ENCODE measurements at places on chromosomes 2 and 18. TPM values are rescaled to one million over a fixed set of nuclear protein-coding genes. Genes with fewer than 3 reads are reported as not detected.

DNA sequence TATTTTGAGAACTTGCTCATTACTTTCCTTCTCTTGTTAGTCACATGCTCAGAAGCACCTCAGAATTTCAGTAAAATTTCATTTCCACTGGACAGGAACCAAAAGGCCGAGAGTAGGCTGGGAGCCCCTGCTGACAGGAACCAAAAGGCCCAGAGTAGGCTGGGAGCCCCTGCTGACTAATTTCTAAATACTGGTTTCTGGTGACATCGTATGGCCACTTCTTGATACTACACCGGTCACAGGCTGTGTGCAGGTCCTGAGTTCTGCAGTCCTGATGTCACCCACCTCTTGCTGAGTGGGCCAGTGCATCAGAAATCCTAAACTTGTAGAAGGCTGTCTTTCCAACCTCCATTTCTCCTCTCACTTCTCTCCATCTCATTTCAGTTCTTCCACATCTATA is 17.7 kb upstream of the EN1 start:
- no peak overlapping the region for H3K4me3 ChIP-seq
- no peak overlapping the region for H3K27ac ChIP-seq
- H3K27me3 ChIP-seq = no peaks in the 10 kb centered on the region
- no peaks in the 10 kb centered on the region for H3K4me1 ChIP-seq

The RGPD8 gene
- 36.2 TPM for total RNA-seq

DNA sequence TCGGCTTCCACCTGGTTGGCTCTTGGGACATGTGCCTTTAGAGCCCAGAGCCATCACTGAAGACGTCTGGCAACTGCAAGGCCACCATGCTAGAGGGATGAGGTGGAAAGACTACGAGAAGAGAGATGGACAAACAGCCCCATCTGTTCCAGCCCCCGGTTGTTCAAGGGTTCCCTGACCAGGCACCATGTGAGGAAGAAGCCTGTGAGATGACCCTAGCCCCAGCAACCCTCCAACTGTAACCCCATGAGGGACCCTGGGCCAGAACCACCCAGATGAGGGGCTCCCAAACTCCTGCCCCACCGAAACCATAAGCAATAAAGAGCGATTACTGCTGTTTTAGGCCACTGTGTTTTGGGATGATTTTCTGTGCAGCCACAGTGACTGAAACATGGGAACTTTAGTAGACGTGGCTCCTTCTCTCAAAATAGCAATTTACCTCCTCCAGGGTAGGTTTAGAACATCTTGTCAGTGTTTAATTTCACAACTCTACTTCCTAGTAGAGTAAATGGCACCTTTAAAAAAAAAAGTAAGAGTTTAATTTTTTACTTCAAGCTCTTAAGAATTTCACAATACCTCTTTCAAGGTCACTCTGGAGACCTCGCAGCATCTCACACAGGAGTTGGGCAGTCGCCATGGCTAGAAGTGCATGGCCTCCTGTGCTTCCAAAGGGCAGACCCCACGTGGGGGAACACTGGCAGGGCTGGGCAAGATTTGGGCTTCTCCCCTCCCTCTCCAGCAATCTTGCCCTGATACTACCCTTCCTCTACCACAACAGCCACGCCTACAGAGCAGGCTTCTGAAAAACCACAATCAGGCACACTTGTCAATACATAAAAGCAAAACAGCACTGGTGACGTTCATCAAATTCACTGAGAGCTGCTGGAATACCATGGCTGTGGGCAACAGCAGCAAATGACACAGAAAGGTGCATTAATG is 48.8 kb downstream of the TMEM163 start:
- H3K27ac ChIP-seq = no peak overlapping the region
- no peaks in the 10 kb centered on the region for H3K4me1 ChIP-seq

The SERPINB13 gene
- total RNA-seq = not detected

The CNDP1 gene
- total RNA-seq = 0.49 TPM

- H3K36me3 ChIP-seq = no peaks in the 10 kb centered on the region
- H3K27me3 ChIP-seq = no peaks in the 10 kb centered on the region
- peak overlapping the region; percentile 35 for H3K4me3 ChIP-seq
- no peaks in the 10 kb centered on the region for H3K4me1 ChIP-seq
- peak overlapping the region; percentile 98 for H3K27ac ChIP-seq
These were observed 17.6 kb upstream of the ADI1 start for GRCh38 chr2:3536682-3537632.

GRCh38 chr2:178115271-178115670 is 3.0 kb downstream of the RBM45 start:
- peaks cover 2% of the 10 kb centered on the region for H3K4me1 ChIP-seq
- DNase-seq = no peak
- no peak overlapping the region for H3K27ac ChIP-seq
- no peaks in the 10 kb centered on the region for H3K36me3 ChIP-seq
- H3K4me3 ChIP-seq = no peak overlapping the region

DNA sequence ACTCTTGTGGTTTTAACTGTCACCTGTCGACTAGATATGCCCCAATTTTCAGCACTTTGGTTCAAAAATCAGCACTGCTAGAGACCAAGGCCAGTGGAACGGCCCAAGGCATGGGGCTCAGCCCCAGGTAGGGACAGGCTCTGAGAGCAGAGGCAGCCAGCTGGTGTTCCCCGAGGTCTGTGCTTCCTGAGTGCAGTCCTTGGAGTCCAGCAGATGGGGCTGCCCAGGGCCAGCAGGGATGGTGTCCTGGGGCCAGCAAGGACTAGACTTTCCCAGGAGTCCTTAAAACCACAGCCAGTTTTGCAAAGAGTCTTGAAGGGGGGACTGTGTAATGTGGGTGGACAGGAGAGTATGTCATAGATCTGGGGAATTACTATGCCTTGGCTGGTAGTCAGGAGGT is 56.3 kb downstream of the POMC start:
- H3K36me3 ChIP-seq = no peaks in the 10 kb centered on the region
- H3K27me3 ChIP-seq = no peaks in the 10 kb centered on the region
- no peak overlapping the region for H3K27ac ChIP-seq
- no peak for DNase-seq
- H3K4me1 ChIP-seq = no peaks in the 10 kb centered on the region

- H3K27me3 ChIP-seq = peaks cover 3% of the 10 kb centered on the region
- H3K27ac ChIP-seq = no peak overlapping the region
- no peak overlapping the region for H3K4me3 ChIP-seq
- no peaks in the 10 kb centered on the region for H3K36me3 ChIP-seq
- H3K4me1 ChIP-seq = no peaks in the 10 kb centered on the region
These were observed 108.8 kb upstream of the DLX2 start for GRCh38 chr2:172211512-172211911.

The FASTKD1 gene
- total RNA-seq = 12.3 TPM

- no peak for DNase-seq
- H3K27me3 ChIP-seq = no peaks in the 10 kb centered on the region
- H3K4me1 ChIP-seq = no peaks in the 10 kb centered on the region
- H3K4me3 ChIP-seq = no peak overlapping the region
- peaks cover 1% of the 10 kb centered on the region for H3K36me3 ChIP-seq
These were observed 16.9 kb downstream of the TGIF1 start for GRCh38 chr18:3466872-3467271.

DNA sequence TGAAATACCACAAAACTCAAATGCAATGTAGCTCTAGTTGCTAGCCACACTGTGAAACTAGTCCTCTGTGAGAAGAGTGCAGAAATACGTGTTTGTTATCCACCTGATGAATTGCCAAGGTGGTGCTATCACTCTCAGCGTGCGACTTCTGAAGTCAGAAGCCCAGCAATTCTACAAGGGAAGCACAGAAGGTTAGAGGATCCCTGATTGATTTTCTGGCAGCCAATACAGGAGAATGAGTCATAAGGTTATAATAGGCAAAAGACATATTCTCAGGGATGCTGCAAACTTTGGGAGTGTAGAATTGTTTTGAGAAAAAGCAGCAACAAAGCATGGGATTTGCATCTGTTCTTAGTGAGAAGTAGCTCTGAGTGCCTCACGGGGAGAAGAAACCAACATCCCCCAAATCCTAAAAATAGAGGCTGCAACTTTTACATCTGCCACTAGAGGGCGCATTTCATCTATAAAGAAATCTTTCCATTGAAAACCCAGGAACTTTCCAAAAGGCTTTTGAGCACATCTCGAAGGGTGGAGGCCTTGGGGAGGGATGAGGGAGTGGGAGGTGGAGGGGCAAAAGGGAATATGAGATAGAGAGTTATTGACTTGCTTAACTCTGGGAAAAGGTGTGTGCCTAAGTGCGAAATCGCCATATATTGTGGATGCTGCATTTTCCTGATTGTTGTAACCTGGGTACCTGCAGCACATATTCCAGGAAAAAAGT is 78.0 kb downstream of the TMEM182 start:
- H3K27me3 ChIP-seq = no peaks in the 10 kb centered on the region
- no peak overlapping the region for H3K4me3 ChIP-seq
- no peak overlapping the region for H3K27ac ChIP-seq
- H3K36me3 ChIP-seq = no peaks in the 10 kb centered on the region

- H3K36me3 ChIP-seq = no peaks in the 10 kb centered on the region
- DNase-seq = no peak
- H3K4me3 ChIP-seq = no peak overlapping the region
- no peaks in the 10 kb centered on the region for H3K27me3 ChIP-seq
- H3K27ac ChIP-seq = no peak overlapping the region
These were observed 60.6 kb downstream of the CCNT2 start for GRCh38 chr2:134979221-134979620.

The ALLC gene
- not detected for total RNA-seq

- DNase-seq = no peak
- H3K4me3 ChIP-seq = no peak overlapping the region
- no peak overlapping the region for H3K27ac ChIP-seq
- no peaks in the 10 kb centered on the region for H3K27me3 ChIP-seq
- H3K36me3 ChIP-seq = no peaks in the 10 kb centered on the region
- no peaks in the 10 kb centered on the region for H3K4me1 ChIP-seq
These were observed 133.5 kb downstream of the TMEM182 start for GRCh38 chr2:102895376-102895775.

DNA sequence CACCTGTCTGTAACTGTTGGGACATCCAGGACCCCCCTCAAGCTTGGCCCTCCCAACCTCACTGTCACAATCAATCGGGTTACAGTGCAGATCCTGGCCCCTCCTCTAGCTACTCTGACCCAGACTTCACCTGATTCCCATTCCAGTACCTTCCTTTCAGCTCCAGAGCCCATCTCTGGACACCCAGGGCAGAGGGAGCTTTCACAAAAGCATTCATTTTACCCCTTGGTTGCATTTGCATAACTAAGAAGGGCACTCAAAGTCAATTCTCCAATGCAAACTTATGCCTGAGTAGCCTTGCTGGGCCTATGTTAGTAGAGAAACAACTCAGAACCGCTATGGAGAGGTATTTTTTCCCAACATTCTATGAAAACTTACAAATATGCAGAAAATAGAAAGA is 7.4 kb downstream of the ZAP70 start:
- no peaks in the 10 kb centered on the region for H3K4me1 ChIP-seq
- H3K36me3 ChIP-seq = no peaks in the 10 kb centered on the region
- no peak for DNase-seq
- no peak overlapping the region for H3K27ac ChIP-seq

DNA sequence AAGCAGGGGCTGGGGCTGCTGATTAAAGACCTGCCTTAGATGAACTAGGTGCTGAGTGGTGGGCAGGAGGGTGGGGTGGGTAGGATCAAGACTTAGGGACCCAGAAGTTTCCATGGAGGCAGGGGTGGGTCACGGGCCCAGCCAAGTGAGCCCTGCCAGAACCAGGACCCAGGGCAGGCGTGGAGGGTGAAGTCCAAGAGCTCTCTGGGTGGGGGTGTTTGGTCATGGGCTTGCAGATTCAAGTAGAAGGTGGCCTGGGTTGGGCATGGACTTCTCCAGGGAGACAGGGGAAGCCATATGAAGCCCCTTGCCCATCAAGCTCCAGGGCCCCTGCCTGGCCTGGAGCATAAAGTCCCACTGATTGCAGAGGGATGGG is 168.8 kb downstream of the SMAD7 start:
- H3K27me3 ChIP-seq = no peaks in the 10 kb centered on the region
- no peaks in the 10 kb centered on the region for H3K36me3 ChIP-seq
- DNase-seq = no peak

DNA sequence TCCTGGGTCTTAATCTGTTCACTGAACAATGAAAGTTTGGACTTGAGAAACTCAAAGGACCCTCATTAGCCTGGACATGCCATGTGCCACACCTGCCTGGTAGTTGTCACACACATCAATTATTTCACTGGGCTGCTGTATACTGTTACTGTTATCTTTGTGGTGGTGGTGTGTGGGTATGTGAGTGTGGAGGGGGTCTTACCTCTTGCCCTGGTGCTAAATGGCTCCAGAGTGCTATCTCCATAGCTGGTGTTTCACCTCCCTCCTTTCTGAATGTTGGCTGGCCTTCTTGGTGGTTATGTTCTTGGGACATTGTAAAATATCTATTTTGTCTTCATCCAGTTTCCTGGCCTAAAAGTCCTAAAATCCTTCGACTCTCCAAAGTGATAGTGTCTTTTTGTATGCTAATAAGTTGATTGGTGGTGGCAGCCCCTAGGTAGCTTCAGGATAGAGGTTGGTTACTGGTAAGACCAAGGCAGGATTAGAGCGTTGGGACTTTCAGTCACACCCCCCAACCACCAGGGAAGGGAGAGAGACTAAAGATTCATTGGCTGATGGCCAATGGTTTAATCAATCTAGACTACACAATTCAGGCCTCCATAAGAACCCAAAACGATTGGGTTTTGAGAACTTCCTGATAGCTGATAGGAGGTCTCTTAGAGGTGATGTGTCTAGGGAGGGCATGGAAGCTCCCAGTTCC is 328.1 kb downstream of the MYCN start:
- no peak overlapping the region for H3K27ac ChIP-seq
- no peaks in the 10 kb centered on the region for H3K4me1 ChIP-seq
- H3K36me3 ChIP-seq = no peaks in the 10 kb centered on the region
- H3K27me3 ChIP-seq = peaks cover 2% of the 10 kb centered on the region
- H3K4me3 ChIP-seq = no peak overlapping the region

DNA sequence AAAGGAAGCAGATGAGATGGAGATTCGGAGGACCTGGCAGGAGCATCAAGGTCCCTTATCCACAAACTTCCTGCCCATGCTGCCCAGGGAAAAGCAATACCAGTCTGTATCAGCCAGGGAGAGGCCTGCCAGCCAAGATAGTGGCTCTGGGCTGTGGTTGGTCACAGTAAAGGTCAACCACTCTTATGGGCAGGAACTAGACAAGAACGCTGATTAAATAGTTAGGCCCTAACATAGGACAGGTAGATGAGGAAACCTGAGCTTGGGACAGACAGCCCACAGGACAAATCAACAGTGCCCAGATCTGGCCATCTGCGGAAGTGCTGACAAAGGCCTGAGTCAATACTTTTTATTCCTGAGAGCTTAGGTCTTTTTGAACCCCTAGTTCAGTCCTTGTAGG is 10.7 kb downstream of the PSTPIP2 start:
- DNase-seq = no peak
- H3K27ac ChIP-seq = no peak overlapping the region
- H3K36me3 ChIP-seq = no peaks in the 10 kb centered on the region
- H3K27me3 ChIP-seq = no peaks in the 10 kb centered on the region

DNA sequence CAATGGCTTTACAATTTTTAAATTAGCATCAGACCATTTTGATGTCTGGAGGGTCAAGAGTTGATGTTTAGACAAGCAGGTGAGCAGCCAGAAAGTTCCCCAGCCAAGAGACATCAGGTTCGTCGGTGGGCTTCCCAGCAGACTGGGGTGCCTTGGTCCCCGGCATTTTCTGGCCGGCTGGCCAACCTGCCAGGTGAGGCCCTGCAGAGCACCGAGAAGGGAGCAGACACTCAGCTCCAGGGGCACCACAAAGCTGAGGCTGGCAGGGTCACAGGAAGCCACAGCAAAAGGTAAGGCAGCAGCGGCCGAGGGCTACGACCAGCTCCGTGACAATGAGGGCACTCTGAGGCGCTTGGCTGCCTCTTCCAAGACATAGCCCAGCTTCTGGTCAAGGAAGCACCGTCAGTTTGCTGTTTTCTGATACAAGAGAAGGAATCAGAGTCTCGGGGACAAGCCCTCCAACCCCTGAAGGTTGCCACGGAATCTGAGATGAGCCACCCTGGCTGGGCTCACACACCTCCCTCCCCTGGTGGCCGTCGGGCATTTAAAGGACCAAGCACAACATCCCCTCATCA is 229.0 kb downstream of the MGAT5 start:
- H3K27me3 ChIP-seq = no peaks in the 10 kb centered on the region
- DNase-seq = no peak
- no peak overlapping the region for H3K27ac ChIP-seq
- no peaks in the 10 kb centered on the region for H3K4me1 ChIP-seq
- no peaks in the 10 kb centered on the region for H3K36me3 ChIP-seq
